MCF 10A (cell line): ENCODE measurements at places on chromosomes 7 and 10. TPM values are rescaled to one million over a fixed set of nuclear protein-coding genes. Genes with fewer than 3 reads are reported as not detected.

DNA sequence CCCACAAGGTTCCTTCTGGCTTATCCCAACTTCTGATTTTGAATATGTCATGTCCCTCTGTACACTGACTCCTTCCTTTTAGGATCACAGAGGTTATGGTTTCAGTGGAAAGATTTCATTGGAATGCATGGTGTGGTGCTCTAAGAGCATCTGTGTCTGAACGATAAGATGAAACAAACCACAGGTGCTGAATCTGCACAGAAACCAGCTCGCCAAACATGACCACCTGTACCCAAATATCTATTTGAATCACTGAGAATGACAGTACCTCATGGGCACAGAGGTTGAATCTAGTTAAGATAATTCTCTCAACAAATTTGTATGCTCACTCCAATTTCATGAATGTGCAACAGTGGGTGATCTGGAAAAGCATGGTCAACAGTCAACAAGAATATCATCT lies 105.3 kb downstream of the DGKI start:
- no peak for DNase-seq

Gene NXPH1
- not detected in 2 replicates for total RNA-seq

DNA sequence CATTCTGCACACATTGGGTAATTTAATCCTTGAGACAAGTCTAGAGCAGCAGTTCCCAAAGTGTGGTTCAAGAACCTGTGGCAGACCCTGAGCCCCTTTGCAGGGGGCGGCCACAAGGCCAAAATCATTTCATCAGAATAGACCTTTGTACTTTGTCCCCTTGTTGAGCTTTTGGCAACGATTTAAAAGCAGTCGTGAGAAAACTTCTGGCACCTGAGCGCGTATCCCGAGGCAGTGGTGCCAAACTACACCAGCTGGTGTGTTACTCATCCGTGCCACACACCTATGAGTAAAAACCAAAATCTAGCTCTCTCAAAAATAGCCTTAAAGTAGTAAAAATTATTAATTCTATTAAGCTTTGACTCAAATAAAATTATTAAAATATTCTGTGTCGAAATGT lies 306.8 kb downstream of the SDK1 start:
- DNase-seq = no peak

- DNase-seq = no peak
Measured at GRCh38 chr7:6158424-6159096, 113.9 kb downstream of the CYTH3 start.
